Central memory CD8-positive, alpha-beta T cell (primary cell): ENCODE measurements at places on chromosomes 11 and 22.

DNA sequence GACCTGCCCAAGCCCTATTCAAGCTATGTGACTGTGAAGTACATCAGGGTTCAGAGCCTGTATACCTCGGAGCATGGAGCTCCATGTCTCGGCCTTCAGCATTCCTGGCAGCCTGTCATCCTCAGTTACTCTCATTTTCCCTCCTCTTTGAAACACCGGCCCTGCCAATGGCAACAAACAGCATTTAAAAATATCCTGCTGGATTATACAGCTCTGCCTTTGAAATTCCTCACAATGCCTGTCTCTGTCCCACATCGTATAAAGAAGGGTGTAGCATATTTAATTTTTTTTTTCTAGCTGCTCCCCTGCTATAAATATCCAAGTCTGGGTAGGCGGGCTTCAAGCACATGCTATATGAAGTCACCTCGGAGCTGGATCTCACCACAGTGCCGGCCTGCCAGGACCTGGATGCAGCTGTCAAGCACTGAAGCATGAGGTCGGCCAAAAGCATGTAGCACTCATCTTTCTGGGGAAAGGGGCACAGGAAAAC, 11.8 kb downstream of the ABTB2 start:
- H3K36me3 ChIP-seq: no peaks in the 10 kb centered on the region
- H3K27me3 ChIP-seq: peaks cover 29% of the 10 kb centered on the region
- no peak for DNase-seq
- no peak overlapping the region for H3K27ac ChIP-seq
- H3K4me1 ChIP-seq: no peaks in the 10 kb centered on the region
- no peak overlapping the region for H3K4me3 ChIP-seq

GRCh38 chr22:20979243-20979809, 2.8 kb upstream of the LZTR1 start:
- peaks cover 11% of the 10 kb centered on the region for H3K27me3 ChIP-seq
- no peak for DNase-seq
- peaks cover 33% of the 10 kb centered on the region for H3K4me1 ChIP-seq
- H3K27ac ChIP-seq: peak overlapping the region; percentile 75
- no peak overlapping the region for H3K4me3 ChIP-seq

- peaks cover 52% of the 10 kb centered on the region for H3K36me3 ChIP-seq
- H3K4me3 ChIP-seq: no peak overlapping the region
Measured at GRCh38 chr11:36492724-36493304, 17.3 kb downstream of the TRAF6 start.

- H3K4me3 ChIP-seq: no peak overlapping the region
- peaks cover 6% of the 10 kb centered on the region for H3K36me3 ChIP-seq
- H3K27me3 ChIP-seq: no peaks in the 10 kb centered on the region
- DNase-seq: no peak
- H3K27ac ChIP-seq: no peak overlapping the region
Measured at GRCh38 chr11:103940551-103940950, 95.9 kb upstream of the DDI1 start.

- DNase-seq: no peak
- no peak overlapping the region for H3K27ac ChIP-seq
Measured at GRCh38 chr11:59040607-59041006, 45.5 kb upstream of the GLYATL1B start.

DNA sequence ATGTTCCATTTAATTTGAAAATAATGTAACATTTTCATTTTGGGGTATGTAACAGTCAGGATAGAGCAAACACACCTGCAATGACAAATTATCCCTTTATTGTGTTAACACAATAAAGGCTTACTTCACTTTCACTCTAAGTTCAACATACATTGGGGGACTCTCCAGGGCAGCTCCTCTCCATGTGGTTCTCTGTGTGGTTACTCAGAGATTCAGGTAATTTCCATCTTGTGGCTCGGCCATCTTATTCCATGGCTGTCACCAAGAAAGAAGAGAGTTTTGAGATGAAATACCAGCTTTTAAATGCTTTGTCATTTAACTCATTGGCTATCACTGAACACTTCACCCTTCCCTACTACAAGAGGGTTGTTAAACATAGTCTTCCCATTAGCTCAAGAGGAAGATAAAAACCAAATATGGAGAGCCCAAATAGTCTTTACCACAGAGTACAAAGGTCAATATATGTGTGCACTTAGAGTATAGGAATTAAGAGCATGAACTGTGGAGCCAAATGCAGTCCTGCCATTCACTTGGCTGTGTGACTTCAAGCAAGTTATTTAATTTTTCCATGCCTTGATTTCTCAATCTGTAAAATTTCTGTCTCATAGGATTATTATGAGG, 10.6 kb upstream of the TPH1 start:
- H3K27me3 ChIP-seq: no peaks in the 10 kb centered on the region
- DNase-seq: no peak
- H3K27ac ChIP-seq: no peak overlapping the region
- H3K4me3 ChIP-seq: no peak overlapping the region
- no peaks in the 10 kb centered on the region for H3K4me1 ChIP-seq
- no peaks in the 10 kb centered on the region for H3K36me3 ChIP-seq

DNA sequence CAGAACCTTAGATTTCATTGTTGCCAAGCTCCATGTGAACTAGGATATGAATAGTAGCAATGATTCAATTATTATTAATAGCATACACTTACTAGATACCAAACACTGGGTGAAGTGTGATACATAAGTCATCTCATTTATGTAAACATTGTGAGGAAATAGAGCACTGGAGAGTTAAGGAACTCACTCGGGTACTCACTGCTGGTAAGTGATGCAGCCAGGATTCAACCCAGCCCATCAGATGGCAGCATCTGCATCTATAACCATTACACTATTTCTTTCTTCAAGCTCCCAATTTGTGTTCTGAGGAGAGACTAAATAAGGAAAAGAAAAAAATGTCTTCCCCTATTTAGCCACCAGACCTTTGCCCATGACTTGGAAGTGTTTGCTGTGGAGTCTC, 10.2 kb upstream of the ALG8 start:
- H3K36me3 ChIP-seq: no peaks in the 10 kb centered on the region
- no peak overlapping the region for H3K4me3 ChIP-seq
- H3K27me3 ChIP-seq: no peaks in the 10 kb centered on the region
- no peak overlapping the region for H3K27ac ChIP-seq
- H3K4me1 ChIP-seq: no peaks in the 10 kb centered on the region
- DNase-seq: no peak

- peaks cover 10% of the 10 kb centered on the region for H3K36me3 ChIP-seq
- DNase-seq: no peak
- no peaks in the 10 kb centered on the region for H3K27me3 ChIP-seq
- H3K4me1 ChIP-seq: peaks cover 30% of the 10 kb centered on the region
Measured at GRCh38 chr11:45921561-45922424, 663 bp upstream of the LARGE2 start.
